ENCODE measurements at places on chromosomes 3 and 15. TPM values are rescaled to one million over a fixed set of nuclear protein-coding genes. Genes with fewer than 3 reads are reported as not detected.

DNA sequence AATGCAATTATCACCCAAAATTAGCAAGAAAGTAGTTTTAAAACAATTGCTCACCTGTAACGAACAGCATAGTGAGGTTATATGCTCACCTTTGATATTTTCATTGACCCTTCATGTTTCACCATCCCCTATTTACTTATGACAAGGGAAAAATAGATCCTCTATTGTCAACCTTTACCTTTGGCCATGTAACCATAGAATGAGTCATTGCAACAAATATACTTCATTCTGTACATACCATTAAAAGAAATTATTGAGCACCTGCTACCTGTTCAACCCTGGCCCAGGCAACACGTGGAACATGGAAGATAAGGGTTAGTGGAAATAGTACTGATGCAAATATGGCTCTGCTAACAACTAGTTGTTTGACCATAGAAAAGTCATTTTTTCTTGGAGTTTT, 20.2 kb downstream of the LSAMP start:
- DNase-seq = no peak

GRCh38 chr3:82654708-82655107, 893.3 kb upstream of the GBE1 start:
- DNase-seq = no peak

GRCh38 chr3:135148398-135149020, 353.4 kb downstream of the EPHB1 start:
- no peak for DNase-seq

DNA sequence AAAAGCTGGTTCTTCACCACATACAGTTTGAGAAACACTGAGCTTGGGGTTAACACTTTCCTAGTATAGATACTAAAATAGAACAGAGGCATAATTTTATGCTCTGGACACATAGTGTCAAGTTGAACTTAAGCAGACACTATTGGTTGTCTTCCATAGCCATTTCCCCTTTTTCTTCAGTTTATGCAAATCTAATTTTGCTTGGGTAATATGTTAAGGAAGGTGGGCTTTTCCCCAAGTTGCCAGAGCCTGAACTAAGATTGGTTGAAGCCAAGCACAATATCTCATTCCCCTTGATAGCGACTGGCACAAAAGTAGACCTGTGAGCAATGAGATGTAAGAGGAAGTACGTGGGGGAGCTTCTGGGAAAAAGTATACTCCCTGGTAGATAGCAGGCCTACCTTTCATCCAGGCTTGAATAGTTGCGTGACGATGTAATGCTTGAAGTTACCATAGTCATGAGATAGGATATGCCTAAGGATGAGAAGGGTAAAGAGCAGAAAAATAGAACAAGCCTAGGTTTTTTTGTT, 4.5 kb upstream of the POPDC2 start:
- DNase-seq = no peak

- DNase-seq = no peak
Observed at GRCh38 chr3:64152676-64153466, 72.4 kb downstream of the PRICKLE2 start.

The GRAMD2A gene
- not detected for total RNA-seq

The TTLL13 gene
- 1.1 TPM for total RNA-seq

The LTF gene
- not detected for total RNA-seq

DNA sequence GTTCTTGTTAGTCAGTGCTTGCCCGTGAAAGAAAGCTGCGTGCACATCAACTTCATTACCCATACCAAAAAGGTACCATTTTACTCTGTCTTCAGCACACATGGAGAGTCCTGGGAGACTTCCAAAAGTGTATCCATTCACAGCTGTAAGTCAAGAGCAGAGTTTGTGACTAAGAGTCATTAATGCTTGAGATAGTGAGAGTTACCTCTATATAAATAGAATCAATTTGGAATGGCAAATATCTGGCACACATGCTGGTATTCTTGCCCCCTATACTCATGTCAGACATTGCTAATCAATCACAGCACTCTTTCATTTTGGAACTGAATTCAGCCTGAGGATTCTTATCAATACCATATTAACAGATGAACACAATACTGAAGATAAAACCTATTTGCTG, 14.2 kb downstream of the CP start:
- no peak for DNase-seq

The MINAR1 gene
- 0.22 TPM for total RNA-seq
